Panc1 (cell line): ENCODE measurements at places on chromosomes 7 and 10. TPM values are rescaled to one million over a fixed set of nuclear protein-coding genes. Genes with fewer than 3 reads are reported as not detected.

- no peak overlapping the region for H3K27ac ChIP-seq
- H3K27me3 ChIP-seq = no peaks in the 10 kb centered on the region
- peaks cover 5% of the 10 kb centered on the region; the same call in 1 of the 2 replicates for H3K4me1 ChIP-seq
Measured at GRCh38 chr10:129704786-129705525, 237.9 kb downstream of the MGMT start.

GRCh38 chr7:39594988-39595620 is 28.3 kb upstream of the RALA start:
- no peaks in the 10 kb centered on the region for H3K4me1 ChIP-seq
- no peak overlapping the region for H3K4me3 ChIP-seq
- DNase-seq = no peak
- no peaks in the 10 kb centered on the region for H3K36me3 ChIP-seq

GRCh38 chr7:122304996-122305421 is 459 bp upstream of the FEZF1 start:
- DNase-seq = no peak
- H3K27me3 ChIP-seq = peaks cover 59% of the 10 kb centered on the region
- no peak overlapping the region for H3K27ac ChIP-seq
- H3K4me3 ChIP-seq = peak overlapping the region; percentile 35
- H3K36me3 ChIP-seq = peaks cover 4% of the 10 kb centered on the region; the same call in 1 of the 2 replicates
- H3K4me1 ChIP-seq = peaks cover 5% of the 10 kb centered on the region

- H3K27me3 ChIP-seq = no peaks in the 10 kb centered on the region
- no peaks in the 10 kb centered on the region for H3K36me3 ChIP-seq
Measured at GRCh38 chr7:148975896-148976295, 52.4 kb downstream of the PDIA4 start.

GRCh38 chr7:138684340-138684739 is 16.8 kb downstream of the SVOPL start:
- peaks cover 3% of the 10 kb centered on the region for H3K27me3 ChIP-seq
- no peak overlapping the region for H3K4me3 ChIP-seq
- H3K27ac ChIP-seq = no peak overlapping the region

Gene SEMA3E
- total RNA-seq = 7.3 TPM

Gene ABCA13
- 1.7 TPM for total RNA-seq

Gene MRPL43
- total RNA-seq = 108 TPM
